ENCODE measurements at places on chromosomes 5 and 9. TPM values are rescaled to one million over a fixed set of nuclear protein-coding genes. Genes with fewer than 3 reads are reported as not detected.
A peak's percentile ranks its signal among the peaks of the same experiment; 100 is the strongest.

GABRA1 gene
- total RNA-seq = not detected

FSD1L gene
- total RNA-seq = 7.0 TPM

HTR4 gene
- total RNA-seq = not detected

SLC2A6 gene
- total RNA-seq = 7.3 TPM

FABP6 gene
- total RNA-seq = not detected

KIF12 gene
- total RNA-seq = not detected

ADAMTS2 gene
- 25.8 TPM for total RNA-seq

GRM6 gene
- not detected for total RNA-seq

DNA sequence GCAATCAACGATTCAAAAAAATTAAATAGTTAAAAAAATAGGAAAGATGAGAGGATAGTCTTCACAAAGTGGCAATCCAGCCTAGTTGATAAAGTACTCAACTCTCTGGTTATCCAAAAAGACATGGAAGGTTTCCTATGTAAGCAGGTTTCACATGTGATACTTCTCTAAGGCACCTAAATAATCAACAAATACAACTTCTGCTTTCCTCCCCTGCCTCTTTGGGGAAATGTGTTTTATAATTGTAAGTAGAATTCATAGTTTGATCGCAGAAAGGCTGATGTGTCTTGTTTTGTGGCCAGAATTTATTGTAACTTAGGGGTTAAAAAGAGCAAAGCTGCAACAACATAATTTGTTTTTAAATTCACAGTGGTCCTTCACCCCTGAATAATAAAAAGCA lies 855.5 kb upstream of the DMAC1 start:
- DNase-seq = no peak

- DNase-seq = no peak
Measured at GRCh38 chr5:179798771-179799643, 5.2 kb downstream of the LTC4S start.

DNA sequence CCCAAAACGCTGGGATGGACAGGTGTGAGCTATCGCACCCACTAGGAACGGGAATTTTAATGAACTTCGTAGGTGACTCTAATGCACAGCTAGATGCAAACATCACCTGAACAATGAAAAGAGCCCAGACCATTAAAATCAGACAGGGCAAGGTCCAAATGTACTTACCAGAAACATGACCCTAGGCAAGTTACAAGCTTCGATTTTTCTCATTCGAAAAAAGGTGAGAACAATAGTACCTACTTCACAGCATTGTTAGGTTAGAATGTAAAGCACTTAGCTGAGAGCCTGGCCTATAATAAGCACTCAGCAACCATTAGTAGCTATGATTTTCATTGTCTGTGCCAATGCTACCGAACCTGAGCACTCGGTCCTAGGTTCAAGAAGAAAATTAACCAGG lies 5.8 kb upstream of the KLHL3 start:
- no peak for DNase-seq

DNA sequence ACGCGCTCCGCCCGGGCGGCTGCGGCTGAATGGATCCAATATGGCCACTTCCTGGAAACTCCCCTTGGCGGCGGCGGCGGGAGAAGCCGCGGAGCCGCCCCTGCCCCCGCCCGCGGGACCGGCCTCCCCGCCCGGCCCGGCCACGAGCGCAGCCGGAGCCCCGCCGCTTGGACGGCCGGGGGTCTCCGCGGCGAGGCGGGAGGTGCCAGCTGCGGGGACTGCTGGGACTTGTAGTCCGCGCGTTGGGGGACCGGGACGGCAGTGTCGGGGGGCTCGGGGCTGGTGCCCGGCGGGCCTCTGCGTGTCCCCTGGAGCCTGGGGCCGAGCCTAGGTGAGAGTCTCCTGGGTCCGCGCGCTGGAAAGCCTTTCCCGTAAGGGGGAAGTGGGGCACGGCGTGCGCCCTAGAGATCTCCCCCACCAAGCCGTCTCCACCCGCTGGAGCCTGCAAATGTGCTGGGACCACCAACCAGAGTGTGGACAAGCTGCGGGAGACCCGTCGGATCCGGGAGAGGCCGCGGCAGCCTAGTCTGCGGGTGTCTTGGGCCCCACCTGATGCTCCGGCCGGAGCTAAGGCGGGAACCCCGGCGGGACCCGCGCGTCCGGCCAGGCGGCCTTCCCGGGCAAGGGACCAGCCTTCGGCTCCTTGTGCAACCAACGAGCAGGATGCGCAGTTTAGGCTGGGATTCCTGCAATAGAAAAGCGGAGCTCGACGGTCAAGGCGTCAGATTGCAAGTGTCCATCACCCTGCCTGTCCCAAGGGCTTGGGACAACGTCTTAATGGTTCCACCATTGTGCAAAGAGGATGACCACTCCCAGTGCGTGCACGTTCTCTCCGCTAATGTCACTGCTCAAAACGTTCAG lies at the start of gene SEPTIN8:
TSS of gene SEPTIN8 (minus strand) at position 31 of the 861 bp plus-strand sequence. CDS start 102 bp downstream, outside the sequence.
- peak; percentile 38 for DNase-seq

DNA sequence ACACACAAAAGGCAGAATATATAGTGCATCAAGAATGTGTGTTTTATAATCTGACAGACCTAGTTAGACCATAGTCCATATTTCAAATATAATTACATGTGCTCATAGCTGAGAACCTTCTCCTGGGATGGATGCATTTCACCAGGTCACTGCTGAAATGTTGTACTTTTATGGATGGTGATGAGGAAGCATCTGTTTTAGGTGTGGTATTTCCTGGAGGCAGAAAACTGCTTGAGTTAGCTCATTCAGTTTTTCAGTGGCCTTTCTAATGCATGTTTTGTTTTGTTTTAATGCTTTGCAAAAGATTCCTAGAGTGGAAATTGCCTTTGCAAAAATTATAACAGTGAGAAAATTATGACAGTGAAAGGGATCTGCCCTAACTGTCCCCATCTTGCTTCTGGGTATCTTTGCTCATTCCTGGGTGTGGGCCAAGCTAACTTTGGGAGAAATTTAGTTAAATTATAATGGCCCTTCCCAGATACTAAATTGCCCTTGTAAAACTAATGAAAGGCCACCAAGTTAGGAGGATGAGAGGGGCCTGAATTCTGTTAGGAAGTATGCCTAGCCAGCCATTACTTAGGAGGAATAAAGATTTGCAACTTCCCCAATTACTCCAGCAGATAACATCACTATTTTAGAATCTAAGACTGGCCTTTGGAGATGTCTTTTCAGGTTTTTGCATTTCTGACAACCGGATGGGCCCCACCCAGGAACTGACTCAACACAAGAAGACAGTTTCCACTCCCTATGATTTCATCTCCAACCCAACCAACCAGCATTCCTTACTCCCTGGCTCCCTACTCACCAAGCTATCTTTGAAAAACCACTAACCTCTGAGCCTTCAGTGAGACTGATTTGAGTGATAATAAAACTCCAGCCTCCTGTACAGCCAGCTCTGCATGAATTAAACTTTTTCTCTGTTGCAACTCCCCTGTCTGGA lies 7.0 kb upstream of the IL12B start:
- DNase-seq = peak; percentile 80

DNA sequence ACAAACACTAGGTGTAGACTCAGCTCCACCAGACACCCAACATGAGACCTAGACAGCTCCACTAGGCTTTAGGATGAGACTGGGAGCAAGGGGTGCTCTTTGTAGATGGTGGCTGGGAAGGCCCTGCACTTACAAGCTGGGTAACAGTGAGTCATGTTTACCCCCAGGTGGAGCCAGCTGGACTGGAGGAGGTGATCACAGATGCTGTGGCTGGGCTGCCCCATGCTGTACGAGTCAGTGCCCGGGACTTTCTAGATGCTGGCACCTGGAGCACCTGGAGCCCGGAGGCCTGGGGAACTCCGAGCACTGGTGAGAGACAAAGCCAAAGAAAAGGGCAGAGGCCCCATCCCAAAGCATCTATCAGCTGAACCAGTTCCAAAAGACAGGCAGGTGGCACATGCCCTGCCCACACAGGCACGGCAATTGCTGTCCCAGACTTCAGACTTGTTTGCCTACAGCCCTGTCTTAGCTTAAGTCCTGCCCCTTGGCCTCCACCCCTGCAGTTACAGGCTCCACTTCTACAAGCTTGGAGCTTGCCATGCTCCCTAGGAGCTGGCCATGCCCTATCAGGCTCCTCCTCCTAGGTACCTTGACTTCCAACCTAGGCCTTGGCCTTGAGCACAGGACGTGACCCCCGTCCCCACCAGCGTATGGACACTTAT lies 2.7 kb downstream of the CCL27 start:
- DNase-seq = no peak

DNA sequence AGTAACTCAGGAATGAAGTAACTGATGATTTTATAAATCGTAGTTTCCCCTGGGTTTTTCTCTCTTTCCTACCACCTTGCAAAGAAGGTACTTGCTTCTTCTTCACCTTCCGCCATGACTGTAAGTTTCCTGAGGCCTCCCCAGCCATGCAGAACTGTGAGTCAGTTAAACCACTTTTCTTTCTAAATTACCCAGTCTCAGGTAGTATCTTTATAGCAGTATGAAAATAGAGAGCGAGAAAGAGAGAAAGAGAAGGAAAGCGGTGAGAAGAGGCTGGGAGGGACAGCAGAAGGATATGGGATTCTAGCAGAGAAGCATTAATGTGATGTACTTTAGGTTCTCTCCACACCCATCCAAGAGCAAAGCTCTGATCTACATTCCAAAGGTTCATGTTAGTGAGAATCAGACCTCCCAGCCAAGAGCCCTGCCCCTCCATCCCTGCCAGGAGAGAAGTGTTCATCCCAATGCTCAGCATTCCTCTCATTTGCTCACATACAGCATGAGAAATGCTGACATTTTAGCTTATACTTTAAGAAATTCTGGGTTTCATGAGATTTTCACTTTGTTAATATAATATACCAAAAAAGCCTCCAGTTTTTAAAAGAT lies 185.0 kb upstream of the PTGER4 start:
- peak; percentile 39 for DNase-seq

DNA sequence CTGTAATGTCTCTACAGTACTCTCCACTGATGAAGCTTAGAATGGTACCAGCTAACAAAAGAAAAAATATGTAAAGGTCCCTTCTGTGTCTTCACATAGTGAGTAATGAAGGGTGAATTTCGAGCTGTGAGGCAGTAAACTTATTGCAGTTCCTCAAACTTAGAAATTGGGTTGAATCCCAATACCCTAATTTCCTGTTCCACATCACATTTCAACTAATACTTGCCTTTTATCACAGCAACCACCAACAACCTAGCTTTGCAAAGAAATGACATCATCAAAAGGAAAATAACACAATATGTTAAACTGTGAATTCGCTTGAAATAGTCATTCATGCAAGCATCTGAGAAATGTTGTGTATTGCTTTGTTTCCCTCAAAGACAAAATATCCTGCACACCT lies 9.4 kb upstream of the TNFAIP8 start:
- DNase-seq = no peak
